Caki2 (cell line): ENCODE measurements at places on chromosomes 12 and 14. TPM values are rescaled to one million over a fixed set of nuclear protein-coding genes. Genes with fewer than 3 reads are reported as not detected.
A peak's percentile ranks its signal among the peaks of the same experiment; 100 is the strongest.

DNA sequence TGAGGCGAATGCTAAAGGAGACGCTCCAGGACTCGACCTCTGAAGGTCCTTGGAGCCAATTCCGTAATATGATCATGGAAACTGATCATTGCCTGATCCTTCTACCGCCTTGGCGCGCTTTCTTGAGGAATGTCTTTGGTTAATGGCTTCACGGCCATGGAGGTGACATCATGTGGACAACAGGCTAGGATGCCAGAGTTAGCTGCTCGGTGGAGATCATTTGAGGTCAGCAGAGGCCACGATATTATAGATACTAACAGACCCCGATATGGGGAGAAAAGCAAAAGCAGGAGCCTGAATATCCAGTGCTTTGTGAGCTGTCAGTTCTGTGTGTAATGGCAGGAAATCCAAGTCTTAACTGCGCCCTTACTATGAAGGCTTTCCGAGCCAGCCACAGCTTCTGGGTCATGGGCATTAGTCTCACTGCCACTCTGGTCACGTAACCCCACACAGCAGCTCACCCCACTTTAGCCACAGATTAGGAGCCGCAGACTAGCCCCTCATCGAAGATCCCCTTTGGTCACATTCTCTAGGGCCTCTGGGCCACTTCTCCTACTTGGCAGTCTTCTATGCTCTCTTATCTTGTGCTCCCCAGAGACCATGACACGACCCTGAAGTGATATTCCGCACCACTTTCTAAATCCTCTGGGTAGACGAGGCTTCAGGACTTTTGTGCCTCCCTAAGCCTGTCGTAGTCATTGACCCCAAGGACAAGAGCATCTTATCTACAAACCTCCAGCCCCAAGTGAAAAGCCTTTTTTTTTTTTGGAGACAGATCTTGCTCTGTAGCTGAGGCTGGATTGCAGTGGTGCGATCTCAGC, 724 bp upstream of the CS start:
- no peak for DNase-seq

DNA sequence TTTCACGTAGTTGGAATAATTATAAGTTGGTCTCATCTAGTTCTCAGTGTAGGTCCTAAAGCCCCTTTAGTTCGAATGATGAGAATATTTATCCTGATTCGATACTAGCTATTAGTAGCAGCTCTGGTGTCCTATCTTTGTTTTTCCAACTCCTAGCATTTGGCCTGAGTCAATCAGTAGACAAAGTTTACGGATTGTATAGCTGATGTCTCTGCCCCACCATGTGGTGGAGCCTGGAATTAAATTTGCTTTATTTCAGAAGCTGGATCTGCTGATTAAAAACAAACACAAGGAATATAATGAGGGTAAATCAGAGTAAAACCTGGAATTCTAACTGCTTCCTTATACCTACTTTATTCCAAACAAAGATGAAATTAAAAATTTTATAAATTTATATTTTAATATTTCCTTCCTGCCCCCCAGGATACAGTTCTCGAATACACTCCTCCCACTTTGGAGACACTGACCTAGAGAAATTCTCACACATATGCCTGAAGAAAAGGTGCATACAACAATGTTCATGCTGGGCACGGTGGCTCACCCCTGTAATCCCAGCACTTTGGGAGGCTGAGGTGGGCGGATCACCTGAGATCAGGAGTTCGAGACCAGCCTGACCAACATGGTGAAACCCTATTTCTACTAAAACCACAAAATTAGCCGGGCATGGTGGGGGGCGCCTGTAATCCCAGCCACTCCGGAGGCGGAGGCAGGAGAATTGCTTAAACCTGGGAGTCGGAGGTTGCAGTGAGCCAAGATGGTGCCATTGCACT, 7.6 kb upstream of the BRMS1L start:
- DNase-seq: peak; percentile 19

GRCh38 chr12:57033431-57033830, 16.5 kb downstream of the MYO1A start:
- no peak for DNase-seq

DNA sequence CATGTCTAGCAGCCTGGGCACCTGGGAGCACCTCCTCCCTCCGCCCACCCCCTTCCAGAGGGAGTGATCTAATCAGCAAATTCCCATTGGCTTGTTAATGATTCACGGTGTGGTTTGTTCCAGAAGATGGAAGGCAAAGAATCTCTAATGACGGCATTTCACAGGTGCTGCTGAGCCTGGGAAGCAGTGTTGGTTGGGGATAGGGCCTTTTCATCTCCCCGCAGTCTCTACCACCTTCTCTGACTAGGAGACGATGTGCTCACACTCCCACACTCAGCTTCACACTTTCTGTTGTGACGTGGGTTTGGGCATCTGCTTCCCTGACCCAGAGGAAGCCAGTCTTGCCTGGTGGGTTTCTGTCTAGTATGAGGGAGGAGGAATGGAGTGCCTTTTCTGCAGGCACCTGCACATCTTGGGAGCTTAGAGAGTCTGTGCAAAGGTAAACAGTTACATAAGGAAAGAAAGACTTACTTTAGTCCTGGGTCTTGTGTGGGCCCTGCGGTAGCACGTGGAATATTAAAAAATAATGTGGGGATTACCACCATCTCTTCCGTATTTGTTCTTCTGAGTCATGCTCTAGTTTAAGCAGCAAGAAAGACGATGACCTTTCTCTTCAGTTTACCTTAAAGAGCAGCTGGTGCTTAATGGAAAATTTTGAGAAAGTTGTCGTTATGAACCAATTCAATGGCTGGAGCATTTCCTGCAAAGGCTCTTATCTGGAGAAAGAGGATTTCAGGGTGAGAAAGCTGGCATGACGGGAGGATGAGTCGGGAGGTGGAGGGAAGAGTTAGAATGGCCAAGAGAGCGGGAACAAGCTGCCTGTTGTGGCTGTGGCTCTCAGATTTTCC, 70.6 kb upstream of the ARHGAP5 start:
- peak; percentile 76 for DNase-seq

DNA sequence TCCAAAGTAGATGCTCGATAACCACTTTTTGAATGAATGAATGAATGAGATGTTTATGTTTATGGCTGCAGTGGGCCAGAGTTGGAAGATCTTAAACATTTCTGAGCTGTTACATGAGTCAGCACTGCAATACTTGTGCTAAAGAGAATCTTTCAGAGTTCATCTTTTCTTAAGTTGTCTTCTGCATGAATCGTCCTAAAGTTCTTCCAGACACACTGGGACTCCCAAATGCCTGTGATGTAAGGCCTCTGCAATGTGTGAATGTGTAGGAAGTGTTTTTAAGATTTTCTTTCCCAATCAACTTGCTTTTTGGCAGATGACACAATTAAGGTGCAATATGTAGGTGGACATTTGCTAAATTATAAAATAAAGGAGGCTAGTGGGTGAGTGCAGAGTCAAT, 50.3 kb upstream of the TRIM9 start:
- no peak for DNase-seq

- DNase-seq: no peak
Observed at GRCh38 chr14:85333841-85334240, 196.1 kb upstream of the FLRT2 start.

DNA sequence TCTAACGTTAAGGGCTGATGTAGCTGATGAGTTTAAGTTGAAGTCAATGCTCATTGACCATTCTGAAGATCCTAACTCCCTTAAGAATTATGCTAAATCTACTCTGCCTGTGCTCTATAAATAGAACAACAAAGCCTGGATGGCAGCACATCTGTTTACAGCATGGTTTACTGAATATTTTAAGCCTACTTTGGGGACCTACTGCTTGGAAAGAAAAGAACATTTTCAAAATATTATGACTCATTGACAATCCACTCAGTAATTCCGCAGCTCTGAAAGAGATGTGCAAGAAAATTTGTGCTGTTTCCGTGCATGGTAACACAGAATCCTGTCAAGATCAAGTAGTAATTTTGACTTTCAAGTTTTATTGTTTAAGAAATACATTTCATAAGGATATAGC, 35.0 kb upstream of the NAV3 start:
- DNase-seq: no peak

DNA sequence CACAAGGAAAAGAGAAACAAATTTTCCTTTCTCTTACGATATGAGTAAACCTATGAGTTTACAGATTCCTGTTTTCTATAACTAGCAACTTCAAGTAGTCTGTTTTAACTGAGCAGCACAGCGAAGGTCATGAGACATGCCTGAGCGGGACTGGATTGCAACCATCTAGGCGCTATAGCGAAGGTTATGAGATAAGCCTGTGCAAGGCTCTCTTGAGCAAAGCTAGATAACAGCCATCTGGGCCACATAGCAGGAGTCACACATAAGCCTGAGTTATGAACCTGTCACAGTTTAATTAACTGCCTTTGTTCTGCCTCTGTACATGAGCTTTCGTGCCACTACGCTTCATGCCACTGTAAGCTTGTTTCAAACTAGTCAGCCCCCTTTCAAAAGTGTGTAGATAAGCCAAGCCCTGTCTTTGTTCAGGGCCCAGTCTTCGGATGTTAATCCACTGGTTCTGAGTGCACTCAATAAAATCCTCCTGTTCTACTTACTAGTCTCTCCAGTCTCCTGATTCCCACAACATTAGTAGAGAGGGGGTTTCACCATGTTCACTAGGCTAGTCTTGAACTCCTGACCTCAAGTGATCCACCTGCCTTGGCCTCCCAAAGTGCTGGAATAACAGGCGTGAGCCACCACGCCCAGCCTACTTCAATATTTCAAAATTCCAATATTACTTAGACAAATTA, 47.1 kb downstream of the SEC23A start:
- peak; percentile 23 for DNase-seq

DNA sequence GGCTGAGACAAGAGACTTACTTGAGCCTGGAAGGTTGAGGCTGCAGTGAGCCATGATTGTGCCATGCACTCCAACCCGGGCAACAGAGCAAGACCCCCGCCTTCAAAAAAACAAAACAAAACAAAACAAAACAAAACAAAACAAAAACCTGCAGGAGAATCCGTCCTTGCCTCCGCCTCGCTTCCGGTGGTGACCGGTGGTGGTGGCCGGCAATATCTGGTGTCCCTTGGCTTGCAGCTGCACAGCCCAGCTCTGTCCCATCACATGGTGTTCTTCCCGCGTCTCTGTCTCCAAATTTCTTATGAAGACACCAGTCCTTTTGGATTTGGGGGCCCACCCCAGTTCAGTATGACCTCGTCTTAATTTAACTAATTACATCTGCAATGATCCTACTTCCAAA, 10.0 kb downstream of the SMIM41 start:
- DNase-seq: no peak

DNA sequence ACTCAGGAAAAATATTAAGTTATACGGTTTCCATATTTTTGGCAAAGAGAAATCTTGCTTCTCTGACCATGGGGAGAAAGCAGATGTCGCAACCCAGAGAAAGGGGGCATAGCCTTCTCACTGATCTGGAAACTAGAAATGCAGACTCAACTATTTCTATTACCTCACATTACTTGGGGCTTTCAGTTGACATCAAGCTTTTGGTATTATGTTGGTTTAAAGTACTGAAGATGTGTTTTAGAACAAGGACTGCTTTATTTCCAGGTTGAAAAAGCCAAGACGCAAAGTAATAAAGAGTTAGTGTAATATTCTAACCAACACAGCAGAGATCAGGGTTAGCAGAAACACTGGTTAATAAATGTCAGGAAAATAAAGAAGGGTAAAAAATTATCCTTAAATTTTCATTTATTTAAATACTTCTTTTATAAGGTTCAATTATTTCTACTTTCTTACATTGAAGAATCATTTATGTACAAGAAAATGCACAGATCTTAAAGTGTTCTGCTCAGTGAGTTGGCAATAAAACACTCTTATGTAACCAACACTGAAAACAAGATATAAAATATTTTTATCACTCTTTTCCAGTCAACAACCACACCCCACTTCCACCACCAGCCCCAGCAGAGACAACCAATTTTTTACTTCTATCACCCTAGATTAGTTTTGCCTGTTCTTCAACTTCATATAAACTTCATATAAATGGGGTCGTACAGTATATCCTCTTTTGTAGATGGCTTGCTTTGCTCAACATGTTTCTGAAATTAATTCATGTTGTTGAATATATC, 26.0 kb downstream of the DCP1B start:
- no peak for DNase-seq

GRCh38 chr12:117101953-117102799, 3.0 kb upstream of the TESC start:
- no peak for DNase-seq

The TAS2R30 gene
- not detected in 2 replicates for total RNA-seq

The CCDC196 gene
- total RNA-seq: not detected in 2 replicates

The KLRG1 gene
- 1.0 and 4.2 TPM in 2 replicates for total RNA-seq

The IL22 gene
- not detected in 2 replicates for total RNA-seq

The KRT75 gene
- not detected in 2 replicates for total RNA-seq

The FITM1 gene
- not detected in 2 replicates for total RNA-seq
